ENCODE measurements at places on chromosomes 1 and 21. TPM values are rescaled to one million over a fixed set of nuclear protein-coding genes. Genes with fewer than 3 reads are reported as not detected.

The AGT gene
- polyA plus RNA-seq, result 6.3 TPM

The LCE2B gene
- not detected for polyA plus RNA-seq

The LEMD1 gene
- polyA plus RNA-seq, result 0.64 TPM

The DHDDS gene
- polyA plus RNA-seq, result 24.0 TPM

Data from adrenal gland (tissue), 19 donors.